ENCODE measurements at places on chromosomes 1 and 21. TPM values are rescaled to one million over a fixed set of nuclear protein-coding genes. Genes with fewer than 3 reads are reported as not detected.
A peak's percentile ranks its signal among the peaks of the same experiment; 100 is the strongest.

KCNJ9 gene
- not detected for polyA plus RNA-seq

PANK4 gene
- 22.2 TPM for polyA plus RNA-seq

TFAP2E gene
- not detected for polyA plus RNA-seq

OR6N1 gene
- not detected for polyA plus RNA-seq

DNA sequence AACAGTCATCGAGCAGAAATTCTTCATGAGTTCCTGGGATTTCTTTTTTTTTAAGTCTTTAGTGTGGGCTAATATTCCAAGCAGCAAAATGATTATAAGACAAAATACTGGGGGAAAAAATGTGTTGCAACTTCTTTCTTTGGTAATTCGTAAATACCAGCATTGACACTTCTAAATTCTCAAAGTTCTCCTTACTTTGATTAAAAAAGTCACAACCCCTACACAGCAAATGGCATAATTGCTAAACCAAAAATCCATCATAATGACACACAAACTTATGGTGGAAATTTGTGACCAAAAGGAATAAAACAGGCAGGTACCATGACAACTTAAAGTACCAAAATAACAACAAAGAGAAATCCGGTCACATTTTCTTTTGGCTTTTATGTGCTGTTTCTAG is 585.2 kb upstream of the PKN2 start:
- no peak for DNase-seq

GRCh38 chr1:34019741-34020552 is 145.1 kb downstream of the CSMD2 start:
- DNase-seq: no peak

- no peak for DNase-seq
Observed at GRCh38 chr1:173294843-173295242, 87.7 kb upstream of the TNFSF4 start.

GRCh38 chr1:30727824-30728223 is 4.4 kb upstream of the MATN1 start:
- no peak for DNase-seq

DNA sequence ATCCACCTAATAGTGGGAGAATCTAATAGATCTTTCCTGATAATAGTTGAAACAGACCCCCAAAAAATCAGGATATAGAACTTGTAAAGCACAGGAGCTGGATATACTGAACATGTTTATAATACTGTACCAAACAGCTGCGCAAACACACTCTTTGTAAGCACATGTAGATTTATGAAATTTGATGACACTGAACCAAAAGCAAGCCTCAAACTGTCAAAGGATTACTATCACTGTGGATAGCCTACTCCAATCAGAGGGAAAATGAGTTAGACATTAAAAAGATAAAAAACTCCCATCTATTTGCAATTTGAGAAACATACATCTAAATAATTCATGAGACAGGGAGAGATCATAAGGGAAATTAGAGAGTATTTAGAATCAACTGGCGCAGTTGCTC is 26.1 kb downstream of the RCAN3 start:
- no peak for DNase-seq

DNA sequence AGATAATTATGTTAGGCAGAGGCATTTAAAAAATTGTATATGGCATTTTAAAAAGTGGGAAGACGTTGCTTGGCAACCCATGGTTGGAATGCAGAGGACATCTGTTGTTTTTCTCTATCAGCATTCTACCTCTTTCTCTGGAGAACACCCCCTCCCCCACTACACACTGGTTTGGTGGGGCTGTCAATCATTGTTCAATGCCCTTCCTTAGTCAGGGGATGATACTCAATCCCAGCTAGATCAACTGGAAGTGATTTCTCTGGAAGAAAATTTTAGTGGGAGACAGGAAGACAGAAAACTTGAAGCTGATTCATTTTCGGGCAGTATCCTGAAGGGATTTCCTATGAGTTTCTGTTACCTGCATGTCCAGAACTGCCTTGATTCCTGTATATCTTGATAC is 35.7 kb upstream of the CAP1 start:
- DNase-seq: no peak

GRCh38 chr1:246768403-246769020 is 44.3 kb downstream of the SCCPDH start:
- DNase-seq: no peak

GRCh38 chr1:19360843-19361610 is 48.9 kb downstream of the SLC66A1 start:
- no peak for DNase-seq

GRCh38 chr1:152052606-152053005 is 15.8 kb upstream of the S100A11 start:
- DNase-seq: peak; percentile 66

DNA sequence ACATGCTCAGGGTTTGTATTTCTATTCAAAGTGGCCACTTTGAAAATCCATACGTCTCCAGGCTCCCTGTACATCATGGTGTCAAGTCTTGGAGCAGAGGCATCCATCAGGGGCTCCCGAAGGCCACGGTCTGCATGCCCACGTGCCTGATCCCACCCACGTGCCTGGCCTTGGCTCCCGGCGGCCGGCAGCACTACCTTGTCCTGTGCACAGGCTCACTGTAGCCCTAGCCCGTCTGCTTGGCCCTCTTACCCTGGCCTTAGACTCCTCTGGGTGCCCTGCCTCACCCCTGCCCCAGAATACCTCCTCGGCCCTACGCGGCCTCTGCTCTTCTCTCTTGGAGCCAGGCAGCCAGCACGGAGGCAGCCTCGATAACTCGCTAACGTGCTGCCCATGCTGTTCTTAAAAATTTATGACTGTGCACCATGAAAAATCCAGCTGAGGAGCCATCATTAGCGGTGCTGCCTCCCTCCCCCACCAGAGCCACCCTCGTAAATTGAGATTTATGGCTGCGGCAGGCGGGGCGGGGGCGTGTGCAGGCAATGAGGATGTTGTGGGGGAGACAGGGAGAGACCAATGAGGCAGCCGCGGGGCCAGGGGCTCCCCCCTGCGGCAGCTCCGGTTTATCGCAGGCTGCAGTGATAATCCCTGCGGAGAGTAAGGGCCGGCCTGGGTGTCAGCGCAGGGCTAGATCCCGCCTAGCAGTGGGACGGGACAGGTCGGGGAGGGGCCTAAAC is 24.6 kb downstream of the DMAP1 start:
- DNase-seq: peak; percentile 28

GRCh38 chr1:156912861-156913808 is 7.3 kb upstream of the LRRC71 start:
- no peak for DNase-seq

DNA sequence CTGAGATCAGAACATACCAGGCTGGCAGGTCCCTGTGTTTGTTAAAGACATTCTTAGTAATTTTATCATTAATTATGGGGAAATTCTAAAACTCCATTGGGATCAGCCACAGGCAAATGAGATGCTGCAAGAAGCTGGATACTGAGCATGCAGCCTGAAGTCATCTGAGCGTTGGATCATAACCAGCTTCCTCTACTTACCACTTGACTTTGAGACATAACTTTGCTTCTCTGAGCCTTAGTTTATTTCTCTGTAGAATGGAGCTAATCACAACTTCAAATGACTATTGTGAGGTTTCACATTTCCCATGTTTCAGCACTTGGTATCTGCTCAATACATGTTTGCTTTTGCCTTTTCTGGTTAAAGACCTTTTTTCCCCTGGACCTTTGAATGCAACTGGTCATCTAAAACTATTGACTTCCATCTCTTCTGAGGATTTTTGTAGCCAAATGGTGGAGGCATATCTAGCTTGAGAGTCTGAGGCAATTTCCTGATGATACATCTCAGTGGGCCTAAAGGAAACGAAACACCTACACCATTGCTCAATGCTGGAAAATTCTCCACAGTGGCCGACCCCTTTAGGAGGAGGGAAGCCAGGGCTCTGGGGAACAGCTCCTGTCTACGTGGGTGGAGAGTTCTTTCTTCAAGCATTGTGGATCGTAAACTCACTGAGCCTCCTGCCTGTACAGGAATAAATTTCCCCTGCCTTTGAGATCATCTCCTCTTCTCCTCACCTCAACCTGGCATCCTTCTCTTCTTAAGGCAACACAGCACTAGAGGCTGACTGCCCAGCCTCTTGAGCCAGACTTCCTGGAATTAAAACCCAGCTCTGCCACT is 109.1 kb upstream of the HOOK1 start:
- no peak for DNase-seq

DNA sequence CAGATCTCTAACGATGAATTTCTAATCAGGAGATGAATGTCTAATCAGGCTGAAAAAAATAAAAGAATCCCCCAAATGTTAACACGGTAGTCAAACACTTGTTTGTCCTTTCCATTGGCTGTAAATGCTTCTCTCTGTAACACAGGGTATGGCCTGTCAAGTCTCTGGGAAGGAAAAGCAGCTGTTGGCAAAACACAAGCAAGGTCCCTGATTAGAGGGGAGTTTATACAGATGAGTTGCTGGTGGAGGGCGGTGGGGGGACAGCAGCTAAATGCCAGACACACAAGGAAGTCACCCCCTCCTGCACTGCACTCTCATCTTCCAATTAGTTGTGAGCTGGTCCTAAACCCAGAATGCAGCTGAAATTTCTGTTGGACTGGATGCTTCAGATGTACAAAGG is 51.0 kb downstream of the PGBD5 start:
- DNase-seq: no peak

All from naive B cell (primary cell).